Activated T-helper 1 cell treated with anti-CD3 and anti-CD28 coated beads, Interleukin-12 subunit alpha, Interleukin-12 subunit beta, Interleukin-2, Interleukin-4 antibody, amounts not matched to agents 30 ng/mL and 10 ng/mL and 1 ng/mL, durations not matched to agents 14 hours and 24 hours and 36 hours (primary cell): ENCODE measurements at places on chromosomes 7 and 10. TPM values are rescaled to one million over a fixed set of nuclear protein-coding genes. Genes with fewer than 3 reads are reported as not detected.

The PYROXD2 gene
- total RNA-seq: 2.8 and 2.9 TPM in 2 replicates

The MYOZ1 gene
- total RNA-seq: not detected in 2 replicates

The MUC12 gene
- 0.44 and 0.81 TPM in 2 replicates for total RNA-seq

The PRKCQ gene
- total RNA-seq: 45.9 and 50.4 TPM in 2 replicates

The ATP5MK gene
- total RNA-seq: 480 and 483 TPM in 2 replicates

The ERVW-1 gene
- total RNA-seq: not detected in 2 replicates

The KIF20B gene
- 48.7 TPM in 2 replicates for total RNA-seq

The SLC18A3 gene
- total RNA-seq: not detected in 2 replicates

The CYP26C1 gene
- total RNA-seq: not detected in 2 replicates

- DNase-seq: no peak
These were observed 178.9 kb downstream of the GRID1 start for GRCh38 chr10:86187499-86188239.

DNA sequence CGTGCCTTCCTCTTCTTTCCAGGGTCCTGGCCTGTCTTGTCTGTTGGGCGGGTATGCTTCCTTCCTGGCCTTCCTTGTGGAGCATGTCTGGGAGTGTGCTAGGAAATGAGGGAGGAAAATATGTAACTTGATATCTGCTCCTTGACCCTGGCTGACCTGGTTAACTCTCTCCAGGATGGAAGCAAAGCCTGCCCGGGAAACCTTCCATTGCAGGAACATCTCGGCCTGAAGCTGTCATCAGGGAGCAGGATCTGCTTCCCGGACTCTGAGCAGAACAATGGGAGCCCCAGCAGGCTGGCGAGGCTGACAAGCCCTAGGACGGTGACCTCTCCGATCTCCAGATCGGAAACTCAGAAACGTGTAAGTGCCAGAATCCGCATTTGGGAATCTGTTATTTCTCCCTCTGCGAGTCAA is 340.3 kb downstream of the FRMD4A start:
- no peak for DNase-seq

- DNase-seq: no peak
These were observed 246.7 kb downstream of the CAMK1D start for GRCh38 chr10:12595936-12596576.

DNA sequence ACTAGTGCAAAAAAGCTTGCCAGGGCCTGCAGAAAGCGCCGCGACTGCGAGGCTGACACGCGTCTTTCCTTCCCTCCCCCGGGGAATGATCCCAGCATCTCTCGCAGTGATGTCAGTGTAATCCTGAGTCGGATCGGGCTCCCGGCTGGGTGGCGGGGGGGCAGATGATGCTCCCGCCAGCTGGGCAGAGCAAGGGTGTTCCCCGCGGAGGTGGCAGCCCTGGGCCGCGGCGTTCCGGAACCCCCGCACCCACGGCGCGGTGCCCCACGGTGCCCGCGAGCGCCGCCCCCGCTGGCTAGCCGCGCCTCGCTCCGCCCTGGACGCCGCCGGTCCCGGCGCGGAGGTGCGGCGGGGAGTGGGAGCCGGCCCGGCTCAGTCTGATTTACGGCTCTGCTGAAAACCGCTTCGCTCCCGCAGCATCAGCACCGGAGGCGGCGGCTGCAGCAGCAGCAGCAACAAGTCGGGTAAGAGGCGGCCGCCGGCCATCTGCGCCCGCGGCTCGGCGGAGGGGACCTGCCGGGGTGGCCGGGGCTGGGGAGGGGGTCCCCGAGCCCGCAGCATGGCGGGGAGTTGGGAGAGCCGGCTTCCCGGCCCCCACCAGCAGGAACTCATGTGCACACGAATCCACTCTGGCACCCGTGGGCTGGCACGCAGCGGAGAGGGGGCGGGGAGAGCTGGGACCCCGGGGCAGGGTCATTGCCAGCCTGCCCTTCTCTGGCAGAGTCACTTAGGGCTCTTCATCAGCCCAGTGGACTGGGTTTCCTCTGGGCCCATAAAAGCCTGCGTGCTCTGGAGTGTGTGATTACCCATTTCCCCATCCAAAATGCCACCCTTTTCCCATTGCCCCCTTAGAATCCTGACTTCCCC is at the start of gene ZNF365:
Gene ZNF365, plus strand, starts transcription at position 375 of the 867 bp plus-strand sequence. CDS start 1,825 bp downstream, outside the sequence.
- peak; percentile 11 for DNase-seq

DNA sequence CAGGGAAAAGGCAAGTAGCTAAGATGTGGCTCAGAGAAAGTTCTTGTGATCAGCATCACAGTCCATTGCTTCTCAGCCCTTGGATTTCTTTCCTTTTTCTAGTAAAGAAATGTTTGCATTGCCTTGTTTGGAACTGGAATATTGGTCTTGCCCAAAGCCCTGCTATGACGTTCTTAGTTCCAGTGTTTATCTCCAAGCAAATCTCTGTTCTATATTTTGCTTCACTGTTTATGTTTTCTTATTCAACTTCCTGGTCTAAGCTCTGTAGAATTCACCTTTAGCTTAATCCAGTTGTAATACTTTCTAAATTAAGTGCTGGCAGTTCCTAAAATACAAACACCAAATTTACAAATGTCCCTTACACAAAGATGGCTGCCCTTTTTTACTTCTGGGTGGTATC is 88.7 kb upstream of the ZNF438 start:
- no peak for DNase-seq

- DNase-seq: no peak
These were observed 139.4 kb upstream of the HPS1 start for GRCh38 chr10:98586096-98586495.

DNA sequence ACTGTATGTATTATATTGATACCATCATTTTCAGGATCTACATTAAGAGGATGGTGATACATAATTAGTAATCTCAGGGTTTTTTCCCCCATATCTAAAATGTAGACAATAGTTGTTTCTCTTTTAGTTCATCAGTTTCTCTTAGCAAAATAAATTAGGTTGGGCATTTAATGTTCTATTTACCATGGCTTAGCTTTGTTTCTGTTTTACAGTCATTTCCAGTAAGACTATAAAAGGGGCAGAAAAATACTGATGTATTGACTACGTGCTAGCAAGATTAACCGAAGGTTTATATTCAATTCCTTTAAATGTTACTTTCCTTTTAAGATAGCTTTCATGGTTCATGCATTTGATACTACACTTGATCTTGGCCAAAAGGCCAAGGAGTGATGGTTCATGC is 26.2 kb downstream of the SUV39H2 start:
- no peak for DNase-seq

DNA sequence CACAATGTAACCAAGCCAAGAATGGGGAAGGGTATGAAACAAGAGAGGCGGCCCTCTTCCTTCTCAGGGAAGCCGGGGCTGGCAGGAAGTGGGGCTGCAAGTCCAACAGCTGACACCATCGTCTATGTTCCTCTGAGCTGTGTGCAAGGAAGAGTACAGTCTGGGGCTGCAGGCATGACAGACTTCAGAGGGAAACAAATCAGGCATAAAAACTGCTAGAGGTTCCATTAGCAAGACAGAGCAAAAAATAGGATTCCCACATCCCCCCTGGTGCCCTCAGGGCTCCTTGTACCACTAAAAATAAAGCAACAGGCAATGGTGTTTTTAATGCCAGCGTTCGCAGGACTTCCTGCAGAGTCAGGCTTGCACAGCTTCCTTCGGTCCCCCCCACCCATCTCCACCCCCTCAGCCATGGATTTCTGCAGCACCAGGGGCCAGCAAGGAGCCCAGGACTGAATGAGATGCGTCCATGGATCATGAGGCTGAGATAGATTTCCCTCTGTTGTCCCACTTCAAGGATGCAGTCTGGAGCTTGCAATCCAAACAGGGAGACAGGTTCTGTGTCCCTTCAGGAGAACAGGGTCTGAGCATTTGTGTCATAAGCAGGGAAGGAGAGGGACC is 34.6 kb downstream of the KCNMA1 start:
- no peak for DNase-seq

DNA sequence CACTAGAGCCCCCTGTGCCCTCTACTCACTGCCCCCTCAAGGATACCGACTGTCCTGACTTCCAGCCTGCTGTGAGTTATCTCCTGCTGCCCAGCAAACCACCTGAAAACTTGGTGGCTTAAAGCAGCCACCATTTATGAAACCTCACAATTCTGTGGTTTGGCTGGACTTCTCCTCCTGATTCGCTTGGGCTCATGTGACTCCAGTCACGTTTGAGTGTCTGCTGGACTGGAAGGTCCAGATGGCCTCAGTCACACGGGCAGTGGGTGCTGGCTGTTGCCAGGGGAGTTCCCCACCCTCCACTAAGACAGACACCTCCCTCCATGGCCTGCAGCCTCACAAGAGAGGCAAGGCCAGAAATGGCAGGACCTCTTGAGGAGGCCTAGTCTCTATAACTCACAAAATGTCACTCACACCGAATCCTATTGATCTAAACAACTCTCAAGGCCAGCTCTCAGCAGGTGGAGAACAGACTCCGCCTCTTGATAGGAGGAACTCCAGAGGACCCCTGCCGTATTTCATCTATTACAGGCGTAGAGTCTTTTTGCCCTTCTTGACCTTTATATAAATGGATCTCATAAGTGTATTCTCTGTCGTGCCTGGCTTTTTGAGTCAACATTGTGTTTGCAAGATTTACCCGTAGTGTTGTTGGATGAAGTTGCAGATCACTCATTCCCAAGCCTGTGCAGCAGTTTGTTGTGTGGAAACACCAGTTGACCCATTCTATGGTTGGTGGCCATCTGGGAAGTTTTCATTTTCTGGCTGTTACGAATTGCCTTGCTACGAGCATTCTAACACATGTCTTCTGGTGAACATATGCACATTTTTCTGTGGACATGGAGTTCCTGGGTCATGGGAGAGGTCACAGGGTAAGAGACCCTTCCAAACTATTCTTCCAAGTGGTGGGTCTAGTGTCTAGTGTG is 48.3 kb downstream of the ZMIZ1 start:
- DNase-seq: no peak

- DNase-seq: no peak
These were observed 486.3 kb upstream of the PCDH15 start for GRCh38 chr10:55287346-55287745.

DNA sequence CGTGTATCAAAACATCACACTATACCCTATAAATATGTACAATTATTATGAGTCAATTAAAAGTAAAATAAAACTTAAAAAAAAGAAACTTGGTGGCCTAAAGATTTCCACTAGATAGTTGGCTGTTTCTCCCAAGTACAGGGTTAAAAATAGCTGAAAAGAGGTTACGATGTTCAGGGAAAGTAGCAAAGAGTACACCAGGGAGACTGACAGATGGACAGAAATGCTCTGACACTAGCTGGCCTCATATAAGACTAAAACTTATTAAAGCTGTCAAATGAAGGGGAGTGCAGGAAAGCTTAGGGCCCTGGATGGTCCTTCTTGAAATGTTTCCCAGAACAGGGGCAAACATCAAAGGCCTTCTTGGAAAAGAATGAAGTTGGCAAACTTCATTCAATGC is 51.3 kb downstream of the TCAF1 start:
- DNase-seq: no peak

- no peak for DNase-seq
These were observed 36.5 kb downstream of the P4HA1 start for GRCh38 chr10:73060173-73060572.

DNA sequence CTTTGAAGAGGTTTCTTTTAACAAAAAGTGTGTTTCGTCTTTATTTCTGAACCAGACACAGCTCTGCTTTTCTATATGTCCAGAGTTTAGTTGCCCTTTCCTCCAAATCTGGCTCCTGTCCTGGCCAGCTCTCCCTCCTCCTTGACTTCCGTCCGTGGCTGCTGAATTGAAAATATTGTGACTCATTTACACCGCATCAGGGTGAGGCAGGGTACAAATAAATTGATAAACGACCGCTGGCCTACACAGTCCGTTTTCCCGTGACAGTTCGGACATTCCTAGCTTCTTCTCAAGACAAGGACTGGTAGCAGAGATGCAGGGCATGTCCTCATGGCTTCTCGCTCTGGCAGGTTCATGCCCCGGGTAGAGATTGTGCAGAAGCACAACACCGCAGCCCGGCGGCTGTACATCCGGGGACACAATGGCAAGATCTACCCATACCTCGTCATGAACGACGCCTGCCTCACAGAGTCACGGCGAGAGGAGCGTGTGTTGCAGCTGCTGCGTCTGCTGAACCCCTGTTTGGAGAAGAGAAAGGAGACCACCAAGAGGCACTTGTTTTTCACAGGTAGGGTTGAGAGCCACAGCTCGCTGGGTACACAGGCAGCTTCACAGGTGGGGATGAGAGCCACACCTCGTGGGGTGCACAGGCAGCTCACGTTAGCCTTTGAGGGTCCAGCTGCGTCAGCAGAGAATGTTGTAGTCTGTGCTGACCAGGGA is 126.6 kb downstream of the TRRAP start:
- no peak for DNase-seq

DNA sequence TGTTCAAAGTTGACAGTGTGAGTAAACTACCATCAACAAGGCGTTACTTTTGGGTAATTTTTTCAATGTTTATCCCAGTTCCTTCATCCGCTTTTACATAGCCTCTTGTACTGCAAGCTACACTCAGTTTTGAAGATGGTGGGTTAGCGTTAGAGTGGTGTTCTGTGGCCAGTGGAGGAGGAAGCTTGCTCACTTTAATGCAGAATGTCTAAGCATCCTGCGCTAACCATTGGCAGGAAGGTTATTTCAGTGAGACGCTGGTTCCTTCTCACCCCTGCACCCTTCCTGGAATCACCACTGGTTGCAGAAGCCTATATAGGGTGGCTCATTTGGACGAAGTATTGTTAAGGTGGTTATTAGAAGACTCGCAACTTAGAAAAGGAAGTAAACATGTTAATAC is 159.1 kb downstream of the CELF2 start:
- peak; percentile 49 for DNase-seq

- no peak for DNase-seq
These were observed 18.4 kb upstream of the REEP3 start for GRCh38 chr10:63502832-63503231.

DNA sequence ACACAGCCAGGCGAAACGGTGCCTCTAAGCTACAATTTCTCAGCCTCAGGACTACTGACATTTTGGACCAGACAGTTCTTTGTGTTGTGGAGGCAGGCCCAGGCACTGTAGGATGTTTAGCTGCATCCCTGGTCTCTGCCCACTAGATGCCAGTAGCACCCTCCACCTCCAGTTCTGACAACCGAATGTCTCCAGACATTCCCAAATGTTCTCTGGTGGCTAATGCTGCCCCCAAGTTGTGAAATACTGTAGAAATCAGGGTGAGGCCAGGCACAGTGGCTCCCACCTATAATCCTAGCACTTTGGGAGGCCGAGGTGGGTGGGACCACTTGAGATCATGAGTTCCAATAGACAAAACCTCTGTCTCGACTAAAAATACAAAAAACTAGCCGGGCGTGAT is 18.2 kb downstream of the HNRNPF start:
- DNase-seq: no peak

- no peak for DNase-seq
These were observed 30.5 kb upstream of the ZRANB1 start for GRCh38 chr10:124911124-124912067.

DNA sequence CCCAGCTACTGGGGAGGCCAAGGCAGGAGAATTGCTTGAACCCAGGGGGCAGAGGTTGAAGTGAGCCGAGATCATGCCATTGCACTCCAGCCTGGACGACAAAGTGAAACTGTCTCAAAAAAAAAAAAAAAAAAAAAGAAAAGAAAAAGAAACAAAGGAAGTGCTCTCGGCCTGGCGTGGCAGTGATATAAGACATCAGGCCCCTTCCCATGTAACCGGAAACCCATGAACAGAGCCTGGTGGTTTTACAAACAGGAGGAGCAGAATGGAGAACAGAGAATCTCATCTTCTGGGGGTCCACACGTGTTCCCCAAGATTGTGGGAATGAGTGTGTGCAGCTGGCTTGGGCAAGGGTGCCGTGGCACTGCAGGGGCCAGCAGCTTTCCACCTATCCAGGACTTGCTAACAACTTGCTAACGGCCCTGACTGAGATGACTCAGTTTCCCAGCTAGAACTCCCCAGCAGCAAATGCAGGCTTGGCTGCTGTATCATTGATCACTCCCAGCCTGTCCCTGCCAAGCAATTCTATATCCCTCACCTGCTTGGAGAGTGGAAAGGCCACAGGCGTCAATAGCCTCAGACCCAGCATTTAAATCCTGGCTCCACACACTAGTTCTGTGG is 103.0 kb downstream of the COL26A1 start:
- no peak for DNase-seq

GRCh38 chr10:29535012-29535777 is 99.6 kb downstream of the SVIL start:
- no peak for DNase-seq
